ENCODE measurements at places on chromosomes 4 and X.
A peak's percentile ranks its signal among the peaks of the same experiment; 100 is the strongest.

GRCh38 chr4:77601614-77602187 lies 3.9 kb upstream of the CXCL13 start:
- no peak for DNase-seq

GRCh38 chr4:129362691-129363274 lies 266.8 kb downstream of the C4orf33 start:
- DNase-seq = peak; percentile 49

- no peak for DNase-seq
These were observed 3.4 kb upstream of the SEC24D start for GRCh38 chr4:118839221-118839927.

GRCh38 chrX:13311560-13311959 lies 8.3 kb downstream of the ATXN3L start:
- DNase-seq = no peak

GRCh38 chrX:3806630-3807029 lies 93.2 kb upstream of the PRKX start:
- no peak for DNase-seq

GRCh38 chr4:84907145-84907544 lies 59.3 kb downstream of the WDFY3 start:
- no peak for DNase-seq

DNA sequence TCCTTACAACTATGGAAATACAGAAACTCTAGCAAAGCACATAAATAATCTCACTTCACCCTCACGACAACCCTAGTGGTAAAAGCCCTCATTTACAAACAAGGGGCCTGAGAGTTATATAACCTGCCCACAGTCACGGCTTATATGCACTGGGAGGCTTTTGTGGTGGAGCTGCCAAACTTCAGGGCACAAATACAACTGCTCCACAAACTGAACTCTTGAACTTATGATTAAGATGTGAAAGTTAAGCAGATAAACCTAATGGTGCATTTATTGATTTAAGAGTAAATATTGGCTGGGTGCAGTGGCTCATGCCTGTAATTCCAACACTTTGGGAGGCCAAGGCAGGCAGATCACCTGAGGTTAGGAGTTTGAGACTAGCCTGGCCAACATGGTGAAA lies 19.0 kb downstream of the SLC2A9 start:
- no peak for DNase-seq

- DNase-seq = no peak
These were observed 36.1 kb upstream of the OTUD4 start for GRCh38 chr4:145216535-145216934.

DNA sequence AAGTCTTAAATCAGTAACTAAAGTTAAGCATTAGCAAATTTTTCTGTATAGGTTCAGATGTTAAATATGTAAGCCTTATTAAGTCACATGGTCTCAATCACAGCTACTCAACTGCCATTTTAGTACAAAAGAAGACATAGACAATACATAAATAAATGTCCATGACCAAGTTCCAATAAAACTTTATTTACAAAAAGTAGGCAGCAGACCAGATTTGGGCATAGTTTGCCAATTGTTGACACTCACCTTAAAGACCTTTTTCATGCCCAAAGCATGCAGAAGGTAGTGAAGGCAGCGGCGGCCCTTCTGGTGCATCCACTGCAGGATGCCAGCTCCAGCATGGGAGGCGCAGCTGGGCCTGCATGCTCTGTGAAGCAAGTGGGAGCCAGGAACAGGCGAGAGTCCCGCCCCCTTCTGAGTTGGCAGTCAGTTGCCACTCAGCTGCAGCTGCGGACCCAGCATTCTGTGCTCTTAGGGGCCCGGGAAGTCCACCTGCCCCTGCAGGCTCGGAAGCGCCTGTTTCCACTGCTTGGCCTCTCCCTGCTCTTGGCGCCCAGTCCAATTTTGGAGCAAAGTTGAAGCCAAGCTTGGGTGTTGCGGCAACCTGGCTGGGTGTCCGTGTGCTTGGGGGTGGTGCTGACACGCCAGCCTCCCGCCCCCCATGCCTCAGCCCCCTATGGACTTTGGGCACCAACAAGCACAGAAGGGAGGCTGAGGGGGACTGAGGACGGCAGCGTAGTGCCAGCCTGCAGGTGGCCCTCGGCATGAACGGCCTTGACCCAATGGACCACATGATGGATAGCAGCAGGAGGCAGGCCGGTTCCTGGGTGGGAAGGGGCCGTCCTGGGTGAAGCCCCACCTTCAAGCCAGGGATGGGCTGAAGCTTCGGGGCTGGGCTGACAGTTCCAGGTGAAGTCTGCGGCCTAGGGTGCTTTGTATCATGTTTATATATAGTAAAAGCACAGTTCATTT lies 42.4 kb upstream of the PABPC4L start:
- DNase-seq = no peak

- DNase-seq = no peak
These were observed 162.2 kb upstream of the NDST4 start for GRCh38 chr4:115275615-115276014.
